ENCODE measurements at places on chromosomes 1 and 21.
A peak's percentile ranks its signal among the peaks of the same experiment; 100 is the strongest.

DNA sequence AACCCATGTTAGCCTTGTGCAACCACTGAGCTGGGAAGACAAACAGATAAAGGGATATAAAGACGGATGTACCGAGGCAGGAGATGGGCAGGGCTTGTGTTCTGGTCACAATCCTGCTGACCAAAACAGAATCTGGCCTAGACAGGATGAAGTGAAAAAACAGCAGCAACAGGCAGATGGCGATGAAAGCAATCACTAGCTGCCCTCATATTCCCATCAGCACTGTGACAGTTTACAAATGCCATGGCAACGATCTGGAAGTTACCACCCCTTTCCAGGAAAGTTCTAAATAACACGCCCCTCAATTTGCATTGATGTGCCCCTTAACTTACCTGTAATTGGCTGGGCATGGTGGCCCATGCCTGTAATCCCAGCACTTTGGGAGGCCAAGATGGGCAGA is 40.6 kb upstream of the CD46 start:
- no peak for DNase-seq

DNA sequence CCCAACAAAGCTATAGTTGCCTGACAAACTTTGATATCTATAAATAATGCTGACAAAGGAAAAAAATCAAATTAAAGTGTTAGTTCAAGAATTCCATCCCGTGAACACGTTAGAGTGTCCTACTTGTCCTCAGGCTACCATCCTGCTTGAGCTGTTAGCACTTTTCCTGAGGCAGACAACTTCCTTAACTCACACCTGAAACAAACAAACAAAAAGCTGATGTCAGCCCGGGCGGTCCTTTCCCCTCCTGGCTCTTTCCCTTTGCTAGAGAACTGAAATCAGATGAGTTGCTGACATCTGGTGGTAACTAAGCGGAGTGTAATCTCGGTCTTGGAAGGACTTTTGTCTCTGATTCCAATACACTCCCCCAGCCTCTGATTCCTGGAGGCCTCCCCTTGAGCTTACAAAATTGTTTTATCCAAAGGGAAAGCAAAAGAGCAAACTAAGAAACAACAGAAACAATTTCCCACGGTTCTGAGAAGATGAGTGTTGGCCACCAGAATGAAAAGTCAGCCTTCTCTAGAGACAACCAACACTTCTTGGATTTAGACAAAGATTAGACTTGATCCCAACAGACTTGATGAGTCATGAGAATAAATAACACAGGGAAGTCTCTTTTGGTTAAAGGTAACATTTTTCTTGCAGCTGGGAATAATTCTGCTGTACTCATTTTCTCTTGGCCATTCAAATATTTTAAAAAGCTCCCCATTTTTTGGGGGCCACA is 135.4 kb downstream of the PROX1 start:
- no peak for DNase-seq

DNA sequence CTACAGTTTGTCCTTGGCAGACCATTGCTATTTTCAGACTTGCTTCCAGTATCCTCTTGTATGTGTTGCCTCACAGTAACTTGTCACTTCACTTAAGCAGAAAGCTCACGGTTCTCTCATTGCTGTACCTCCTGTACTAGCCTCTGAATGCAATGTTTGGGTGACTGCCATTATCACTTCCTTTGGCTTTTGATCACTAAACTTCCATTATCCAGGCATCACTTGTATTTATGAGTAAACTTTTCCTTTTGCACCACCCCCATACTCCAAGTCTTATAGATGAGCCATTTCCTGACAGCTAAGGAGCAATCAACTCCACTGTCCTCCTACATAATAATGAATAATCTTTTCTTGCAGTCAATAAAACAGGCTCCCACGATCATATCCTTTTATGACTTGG is 255.3 kb downstream of the PDE4B start:
- DNase-seq = no peak

- peak; percentile 92 for DNase-seq
Measured at GRCh38 chr1:36224537-36225282, 467 bp downstream of the THRAP3 start.

DNA sequence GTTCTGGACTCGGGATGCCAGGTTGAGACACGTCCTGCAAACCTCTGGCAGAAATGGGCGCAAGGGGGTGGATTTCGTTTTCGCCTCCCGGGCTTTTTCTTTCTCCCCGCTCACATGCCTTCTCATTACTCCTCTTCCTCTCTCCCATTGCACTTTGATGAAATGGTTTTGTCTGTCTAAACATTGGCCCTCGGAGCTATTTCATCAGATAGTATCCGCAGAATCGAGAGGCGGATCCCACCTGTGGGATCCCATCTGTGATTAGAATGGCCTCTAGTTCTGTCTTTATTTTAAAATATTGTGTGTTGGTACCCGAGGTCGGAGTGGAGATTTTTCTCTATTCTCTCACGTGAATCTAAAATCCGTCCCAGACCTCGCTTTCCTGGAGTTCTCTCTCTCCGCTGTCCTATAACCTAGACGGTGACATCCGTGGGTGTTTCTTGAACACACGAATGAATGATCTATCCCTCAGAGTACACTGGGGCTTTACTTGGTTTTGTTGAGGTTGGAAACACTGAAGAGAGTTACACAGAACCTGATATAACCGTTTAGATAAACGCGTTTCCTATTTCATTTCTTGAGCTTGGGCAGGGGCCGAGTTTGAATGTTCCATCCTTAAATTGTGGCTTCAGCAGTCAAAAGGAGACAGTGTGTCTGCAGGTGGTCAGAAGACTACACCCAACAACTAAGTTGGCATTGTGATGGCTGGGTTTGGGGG is 2.0 kb downstream of the EDARADD start:
- no peak for DNase-seq

GRCh38 chr1:237566581-237566980 is 324.1 kb downstream of the ZP4 start:
- DNase-seq = no peak

DNA sequence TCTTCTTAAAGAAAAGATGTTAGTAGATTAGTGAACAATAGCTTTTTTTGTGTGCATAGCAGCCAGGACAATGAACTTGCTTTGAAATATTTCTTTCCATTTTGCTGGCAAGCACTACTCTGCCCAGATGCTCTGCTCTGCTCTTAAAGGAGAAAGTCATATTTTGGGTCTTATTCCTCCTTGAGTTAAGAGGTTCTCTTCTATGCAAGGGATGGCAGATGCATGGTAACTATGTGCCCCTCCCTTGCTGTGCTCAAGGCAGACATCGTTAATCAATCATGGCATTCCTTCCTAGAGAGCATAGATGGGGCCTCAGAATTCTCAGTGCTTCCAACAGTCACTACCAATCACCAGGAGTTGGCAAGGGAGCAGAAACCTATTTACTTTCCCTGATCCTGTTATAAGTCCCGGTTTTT is 27.6 kb downstream of the NIPAL3 start:
- no peak for DNase-seq

DNA sequence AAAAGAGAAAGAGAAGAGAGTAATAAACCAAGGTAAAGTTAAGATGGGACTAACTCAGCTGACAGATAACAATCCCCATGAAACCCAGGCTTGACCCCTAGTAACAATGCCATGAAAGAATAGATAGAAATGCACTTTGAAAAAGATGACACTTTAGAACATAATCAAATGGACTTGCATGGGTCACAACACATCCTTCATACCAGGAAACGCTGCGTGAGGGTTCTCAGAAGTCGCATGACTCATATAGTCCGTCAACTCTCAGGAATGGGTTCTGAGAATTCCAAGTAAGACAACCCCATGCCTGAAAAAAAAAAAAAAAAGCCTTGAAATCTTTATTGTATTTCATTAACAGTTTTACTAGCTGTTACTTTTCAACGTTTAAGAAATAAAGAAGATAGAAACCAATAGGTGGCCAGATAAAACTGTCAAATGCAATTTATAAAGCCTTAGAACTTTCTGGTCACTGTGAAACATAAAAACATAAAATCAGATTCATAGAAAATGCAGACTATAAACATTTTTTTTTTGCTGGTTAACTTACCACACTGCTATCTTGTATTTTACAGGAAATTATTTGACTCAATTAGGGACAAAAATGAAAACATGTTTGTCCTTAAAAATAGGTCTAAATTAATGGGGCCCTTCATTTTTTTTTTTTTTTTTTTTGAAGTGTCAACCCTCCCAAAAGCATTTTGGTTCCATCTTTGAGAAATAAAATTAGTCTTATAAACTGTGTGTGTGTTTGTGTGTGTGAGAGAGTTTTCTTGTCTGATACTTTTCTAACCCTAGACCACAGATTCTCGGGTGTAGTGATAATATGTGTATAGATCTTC is 202.1 kb downstream of the NCAM2 start:
- peak; percentile 67 for DNase-seq

DNA sequence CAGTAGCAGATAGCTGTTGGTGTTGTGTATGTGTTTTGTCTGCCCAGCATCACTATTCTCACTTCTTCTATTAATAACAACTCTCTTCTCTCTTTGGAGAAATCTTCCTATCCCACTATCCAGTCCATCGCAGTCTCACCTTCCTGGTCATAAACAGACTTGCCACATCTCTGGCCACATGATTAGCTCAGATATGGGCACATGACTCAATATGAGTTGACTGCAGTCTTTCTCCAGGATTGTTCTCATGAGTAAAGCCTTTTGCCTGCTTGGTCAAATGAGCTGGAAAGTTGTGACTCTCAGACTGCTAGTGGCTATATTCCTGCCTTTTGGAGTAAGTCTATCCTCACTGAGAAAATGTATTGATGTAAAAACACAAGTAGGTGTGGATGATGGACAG is 32.9 kb upstream of the TADA1 start:
- DNase-seq = no peak

DNA sequence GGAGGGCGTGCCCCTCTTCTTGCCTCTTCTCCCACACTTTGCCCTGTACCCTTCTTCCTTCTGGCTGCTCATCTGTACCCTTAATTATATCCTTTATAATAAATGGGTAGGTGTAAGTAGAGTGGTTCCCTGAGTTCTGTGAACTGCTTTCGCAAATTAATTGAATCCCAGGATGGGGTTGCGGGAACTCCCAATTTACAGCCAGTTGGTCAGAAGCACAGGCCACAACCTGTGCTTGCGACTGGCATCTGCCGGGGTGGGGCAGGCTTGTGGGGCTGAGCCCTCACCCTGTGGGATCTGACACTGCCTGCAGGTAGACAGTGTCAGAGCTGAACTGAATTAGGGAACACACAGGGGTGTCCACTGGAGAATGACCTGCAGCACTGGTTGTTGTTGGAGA is 244.9 kb downstream of the KCNJ6 start:
- no peak for DNase-seq

DNA sequence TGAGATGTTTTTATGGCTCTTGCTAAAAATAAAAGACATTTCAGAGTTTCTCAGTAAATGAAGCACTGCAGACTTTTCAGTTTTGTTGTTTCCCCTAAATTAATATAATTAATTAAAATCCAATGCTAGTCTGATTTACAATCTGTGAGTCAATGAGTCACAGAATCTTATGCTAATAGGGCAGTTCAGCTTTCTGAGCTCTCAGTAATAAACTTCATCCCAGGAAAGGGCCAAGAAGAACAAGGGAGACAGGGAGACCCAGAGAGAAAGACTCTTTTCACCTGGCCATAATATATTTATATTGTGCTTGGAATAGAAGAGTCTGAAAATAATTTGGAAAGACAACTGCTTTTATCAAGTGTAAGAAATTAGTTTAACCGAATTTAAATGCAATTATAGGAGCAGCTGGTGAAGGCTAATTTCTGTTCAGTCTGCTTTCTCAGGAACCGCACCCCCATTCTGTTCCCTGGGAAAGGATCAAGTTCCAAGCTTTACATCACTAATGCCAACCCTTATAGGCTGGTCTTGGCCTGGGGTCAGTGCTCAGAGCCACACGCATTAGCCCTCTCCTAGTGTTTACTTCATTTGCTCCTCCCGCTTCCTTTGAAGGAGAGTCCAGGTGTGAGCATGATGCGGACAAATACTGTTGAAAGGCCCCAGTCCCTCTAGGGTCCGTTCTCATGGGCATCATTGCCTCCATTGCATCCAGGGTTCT is 145.6 kb downstream of the ZBTB18 start:
- DNase-seq = no peak

GRCh38 chr1:223258751-223259198 is 105.2 kb downstream of the SUSD4 start:
- no peak for DNase-seq

DNA sequence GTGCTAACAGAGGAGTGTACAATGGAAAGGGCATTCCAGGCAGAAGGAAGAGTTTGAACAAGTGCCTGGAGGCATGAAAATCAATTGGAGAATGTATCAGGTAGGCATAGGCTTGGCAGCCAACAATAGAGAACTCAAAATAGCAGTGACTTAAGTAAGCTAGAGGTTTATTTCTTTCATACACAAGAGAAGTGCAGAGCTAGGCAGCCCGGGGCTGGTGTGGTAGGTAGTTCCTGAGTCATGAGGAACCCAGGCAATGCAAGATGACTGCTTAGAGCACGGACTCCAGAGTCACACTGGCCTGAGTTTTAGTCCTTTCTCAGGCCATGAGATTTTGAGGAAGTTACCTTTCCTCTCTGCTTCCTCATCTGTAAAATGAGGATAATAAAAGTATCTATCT is 74.8 kb upstream of the LRRN2 start:
- DNase-seq = no peak

GRCh38 chr21:41048623-41049022 is 119.3 kb upstream of the BACE2 start:
- DNase-seq = no peak

All from suprapubic skin (tissue), 4 donors.